CD4-positive, alpha-beta T cell treated with Interleukin-10 for 1 hour (primary cell): ENCODE measurements at places on chromosomes 4 and X.

DNA sequence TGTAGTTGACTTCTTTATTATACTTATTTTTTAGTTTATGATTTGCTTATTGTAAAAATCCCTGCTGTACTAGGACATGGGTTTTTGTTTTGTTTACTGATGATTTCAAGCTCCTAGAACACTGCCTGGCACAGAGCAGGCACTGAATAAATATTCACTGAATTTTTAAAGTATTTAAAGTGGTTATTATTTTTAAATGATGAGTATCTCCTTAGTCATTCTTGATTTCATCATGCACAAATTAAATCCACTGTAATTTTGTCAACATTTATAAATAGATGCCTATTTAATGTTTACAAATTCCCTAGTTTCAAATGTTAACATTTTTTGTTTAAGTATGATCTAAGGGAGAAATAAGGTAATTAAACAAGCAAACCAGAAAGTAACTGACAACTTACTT is 367.9 kb upstream of the SLIT2 start:
- no peak for DNase-seq

DNA sequence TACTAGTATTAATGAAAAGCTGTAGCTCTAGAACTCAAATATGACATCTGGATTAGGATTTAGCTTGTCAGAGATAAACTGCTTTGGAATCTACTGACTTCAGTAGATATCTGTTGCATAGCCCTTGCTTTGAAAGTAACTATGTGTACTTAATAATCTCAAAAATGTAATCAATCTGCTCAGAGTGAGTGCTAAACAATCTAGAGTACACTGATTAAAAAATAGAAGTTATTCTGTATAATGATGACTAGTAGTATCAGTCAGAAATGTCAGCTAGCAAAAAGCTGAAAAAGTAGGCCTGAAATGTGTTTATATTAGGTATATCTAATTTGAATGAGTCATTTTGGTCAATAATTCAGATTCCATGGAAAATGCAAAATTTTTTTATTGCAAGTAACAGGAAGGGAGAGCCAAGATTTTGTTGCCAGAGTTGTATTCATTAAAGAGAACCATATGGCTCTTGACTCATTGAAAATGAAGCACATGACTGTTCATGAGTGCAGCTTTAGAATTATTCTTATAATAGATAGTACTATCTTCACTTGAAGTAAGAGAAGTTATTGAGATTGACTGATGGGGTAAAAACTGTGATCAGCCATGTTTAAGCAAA is 20.0 kb downstream of the CLCN3 start:
- DNase-seq = no peak

DNA sequence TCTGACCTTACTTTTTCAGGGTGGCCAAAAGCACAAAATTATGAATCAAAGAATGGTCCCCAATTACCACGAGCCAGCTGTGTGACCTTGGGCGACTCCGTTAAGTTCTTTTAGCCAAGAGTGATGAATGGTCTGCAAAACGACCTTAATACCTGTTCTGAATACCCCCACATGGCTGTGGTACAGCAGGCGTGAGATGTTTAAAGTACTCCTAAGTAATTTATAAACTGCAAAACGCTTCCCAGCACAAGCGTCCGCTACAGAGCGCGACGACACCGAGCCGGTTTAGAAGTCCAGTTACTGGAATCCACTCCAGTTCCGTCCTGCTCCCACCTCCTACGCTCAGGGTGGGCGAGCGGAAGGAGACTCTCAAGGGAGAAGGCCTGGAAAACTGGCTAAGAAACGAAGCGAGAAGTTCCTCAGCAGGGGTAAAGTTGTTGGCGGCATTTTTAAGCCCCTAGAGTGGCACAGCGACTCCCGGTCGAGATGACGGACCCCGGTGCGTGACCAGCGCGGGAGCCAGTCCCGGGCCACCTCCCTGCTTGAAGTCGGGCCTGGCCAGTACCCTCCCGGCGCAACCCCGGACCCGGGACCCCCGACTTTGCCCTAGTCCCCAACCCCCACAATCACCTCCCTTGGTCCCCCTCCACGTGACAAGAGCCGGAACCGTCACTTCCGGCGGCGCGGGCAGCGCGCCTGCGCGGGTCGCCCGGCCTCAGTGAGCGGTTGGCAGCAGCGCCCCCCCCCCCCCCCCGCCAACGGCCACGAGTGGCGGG is 659 bp upstream of the BMP2K start:
- DNase-seq = peak; percentile 90

DNA sequence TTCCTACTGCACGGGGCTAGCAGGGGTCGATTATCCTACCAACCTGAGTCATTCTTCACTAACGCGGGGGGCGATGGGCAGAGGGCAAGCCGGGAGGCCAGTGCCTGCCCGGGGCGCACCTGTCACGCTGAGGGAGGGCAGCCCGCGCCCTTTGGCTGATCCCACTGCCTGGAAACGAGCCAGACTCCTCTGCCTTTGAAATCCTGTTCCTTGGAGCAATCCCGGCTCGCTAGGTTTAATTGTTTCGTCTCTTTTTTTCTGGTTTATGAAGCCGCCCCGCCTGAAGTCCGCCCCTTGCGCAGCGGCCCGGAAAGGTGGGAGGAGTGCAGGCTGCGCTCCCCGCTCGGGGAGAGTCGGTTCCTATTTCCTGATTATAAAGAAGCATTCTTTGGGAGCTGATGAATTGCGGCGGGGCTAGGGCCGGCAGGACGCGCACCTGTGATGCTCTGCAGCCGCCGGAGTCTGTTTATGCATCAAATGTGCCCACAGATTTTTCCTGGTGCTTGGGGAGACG is 484.2 kb downstream of the BCOR start:
- DNase-seq = no peak

DNA sequence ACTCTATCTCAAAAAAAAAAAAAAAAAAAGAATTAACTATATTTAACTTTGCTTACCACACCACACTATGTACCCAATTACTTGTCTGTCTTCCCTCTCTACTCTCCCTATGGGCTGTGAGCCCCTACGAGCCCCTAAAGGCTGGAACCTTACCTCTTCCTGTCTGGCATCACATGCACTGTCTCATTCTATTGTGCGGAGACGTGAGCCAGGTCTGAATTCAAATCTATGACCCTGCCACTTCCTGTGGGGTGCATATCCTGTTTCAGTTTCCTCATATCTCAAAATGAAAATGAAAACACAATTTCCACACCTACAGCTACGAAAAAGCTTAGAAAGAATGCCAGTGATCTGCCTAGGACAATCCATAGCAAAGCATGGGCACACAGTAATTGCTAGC is 42.9 kb upstream of the HS3ST1 start:
- peak; percentile 80 for DNase-seq

DNA sequence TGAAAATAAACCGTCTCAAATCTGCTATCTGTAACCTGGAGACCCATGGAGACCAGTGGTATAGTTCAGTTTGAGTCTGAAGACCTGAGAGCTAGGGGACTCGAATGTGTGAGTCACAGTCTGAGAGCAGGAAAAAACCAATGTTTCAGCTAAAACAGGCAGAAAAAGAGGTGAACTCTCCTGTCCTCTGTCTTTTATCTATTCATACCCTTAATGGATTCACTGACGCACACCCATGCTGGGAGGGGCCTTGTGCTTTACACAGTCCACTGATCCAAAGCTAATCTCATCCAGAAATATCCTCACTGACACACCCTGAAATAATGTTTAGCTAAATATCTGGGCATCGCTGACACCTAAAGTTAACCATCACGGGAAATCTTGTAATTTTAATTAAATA is 297.9 kb downstream of the GPM6A start:
- DNase-seq = no peak

DNA sequence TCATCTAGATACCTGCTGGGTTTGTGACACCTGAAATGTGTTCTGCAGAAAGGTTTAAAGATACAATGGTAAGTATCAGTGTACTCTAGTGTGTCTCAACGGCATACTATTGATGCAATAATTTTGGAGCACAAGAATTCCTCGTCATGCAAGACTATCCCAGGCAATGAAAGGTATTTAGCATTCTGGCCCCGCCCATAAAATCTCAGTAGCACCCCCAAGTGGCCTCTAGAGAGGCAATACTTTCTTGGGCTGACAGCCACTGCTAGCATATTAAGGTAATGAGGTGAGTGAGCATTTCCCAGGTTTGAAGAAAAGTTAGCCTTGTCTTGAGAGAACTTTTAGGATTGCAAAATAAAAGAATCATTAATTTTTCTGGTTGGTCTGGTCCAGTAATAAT is 24.0 kb downstream of the TAB3 start:
- DNase-seq = peak; percentile 19

- peak; percentile 95 for DNase-seq
Observed at GRCh38 chr4:337143-337931, at the start of gene ZNF141. Gene ZNF141 (plus strand): TSS chr4:337814. CDS start chr4:337984, 170 bp downstream.
